Smooth muscle cell of the coronary artery (primary cell): ENCODE measurements at places on chromosomes 16 and 17. TPM values are rescaled to one million over a fixed set of nuclear protein-coding genes. Genes with fewer than 3 reads are reported as not detected.

Gene RNF222
- not detected in 2 replicates for total RNA-seq

Gene ADAM11
- 0.23 and 1.4 TPM in 2 replicates for total RNA-seq

Gene ELMO3
- total RNA-seq: 0.12 and 0.45 TPM in 2 replicates

Gene CAPNS2
- total RNA-seq: 0.12 and 0.75 TPM in 2 replicates

Gene CCL17
- not detected in 2 replicates for total RNA-seq

Gene NDRG4
- 5.9 and 25.6 TPM in 2 replicates for total RNA-seq

Gene GPRC5C
- 9.4 and 9.7 TPM in 2 replicates for total RNA-seq

Gene KRT33B
- total RNA-seq: not detected in 2 replicates

Gene TAC4
- total RNA-seq: not detected in 2 replicates

Gene ABCA9
- 14.1 and 130 TPM in 2 replicates for total RNA-seq

Gene PIMREG
- total RNA-seq: 9.3 TPM in 1 of 2 replicates, not detected in the other

Gene HOXB6
- 0.08 and 0.12 TPM in 2 replicates for total RNA-seq

Gene FXR2
- total RNA-seq: 24.0 and 58.9 TPM in 2 replicates

Gene DCTN5
- total RNA-seq: 51.1 and 128 TPM in 2 replicates

Gene CFAP97D1
- under 0.01 TPM in 1 of 2 replicates, not detected in the other for total RNA-seq

Gene PTGES3L
- 1.1 TPM in 1 of 2 replicates, not detected in the other for total RNA-seq

Gene GPR179
- not detected in 2 replicates for total RNA-seq

Gene TEX19
- total RNA-seq: 0.08 TPM in 1 of 2 replicates, not detected in the other

Gene KRT9
- not detected in 2 replicates for total RNA-seq

Gene DRG2
- total RNA-seq: 31.0 and 35.0 TPM in 2 replicates

Gene BOLA2B
- 23.3 and 43.5 TPM in 2 replicates for total RNA-seq

Gene TBX6
- under 0.01 and 0.12 TPM in 2 replicates for total RNA-seq

Gene HOXB5
- not detected in 2 replicates for total RNA-seq

Gene WSCD1
- total RNA-seq: 0.08 and 0.47 TPM in 2 replicates

Gene NPW
- 0.23 and 0.60 TPM in 2 replicates for total RNA-seq

Gene SRCIN1
- total RNA-seq: under 0.01 and 0.12 TPM in 2 replicates

Gene BIRC5
- 2.7 and 28.2 TPM in 2 replicates for total RNA-seq

Gene IGFALS
- total RNA-seq: under 0.01 TPM in 2 replicates

Gene MT1G
- total RNA-seq: not detected in 2 replicates

Gene GPR142
- not detected in 2 replicates for total RNA-seq

Gene MAP2K6
- 0.15 and 6.4 TPM in 2 replicates for total RNA-seq

Gene IRX5
- 1.2 and 2.7 TPM in 2 replicates for total RNA-seq

Gene AMFR
- 204 and 465 TPM in 2 replicates for total RNA-seq

Gene RASL10B
- 0.98 and 1.6 TPM in 2 replicates for total RNA-seq

Gene GFAP
- total RNA-seq: 1.1 TPM in 1 of 2 replicates, not detected in the other

Gene TBC1D3I
- total RNA-seq: 0.08 TPM in 1 of 2 replicates, not detected in the other

Gene SLC7A6
- 12.1 and 12.9 TPM in 2 replicates for total RNA-seq

Gene CIBAR2
- total RNA-seq: 0.15 TPM in 1 of 2 replicates, not detected in the other

Gene CTRL
- 0.38 TPM in 1 of 2 replicates, not detected in the other for total RNA-seq

Gene SLC6A4
- total RNA-seq: 0.90 TPM in 1 of 2 replicates, not detected in the other

Gene PEMT
- total RNA-seq: 13.7 and 21.4 TPM in 2 replicates

Gene ST6GALNAC2
- total RNA-seq: 0.23 and 4.0 TPM in 2 replicates

Gene ZBTB4
- 9.2 and 9.8 TPM in 2 replicates for total RNA-seq
